Osteoblast (primary cell): ENCODE measurements at places on chromosomes 4 and X. TPM values are rescaled to one million over a fixed set of nuclear protein-coding genes. Genes with fewer than 3 reads are reported as not detected.
A peak's percentile ranks its signal among the peaks of the same experiment; 100 is the strongest.

The GLOD5 gene
- total RNA-seq, result not detected in 2 replicates

The CLTRN gene
- total RNA-seq, result 0.29 and 0.36 TPM in 2 replicates

The USP26 gene
- total RNA-seq, result not detected in 2 replicates

The TENT5D gene
- total RNA-seq, result under 0.01 TPM in 1 of 2 replicates, not detected in the other

The TMSB15B gene
- total RNA-seq, result 3.8 and 4.0 TPM in 2 replicates

The CYLC1 gene
- total RNA-seq, result not detected in 2 replicates

GRCh38 chr4:7206911-7207567, 14.7 kb downstream of the SORCS2 start:
- DNase-seq, result peak; percentile 99

- DNase-seq, result no peak
Observed at GRCh38 chr4:80452768-80453167, 117.2 kb downstream of the CFAP299 start.

DNA sequence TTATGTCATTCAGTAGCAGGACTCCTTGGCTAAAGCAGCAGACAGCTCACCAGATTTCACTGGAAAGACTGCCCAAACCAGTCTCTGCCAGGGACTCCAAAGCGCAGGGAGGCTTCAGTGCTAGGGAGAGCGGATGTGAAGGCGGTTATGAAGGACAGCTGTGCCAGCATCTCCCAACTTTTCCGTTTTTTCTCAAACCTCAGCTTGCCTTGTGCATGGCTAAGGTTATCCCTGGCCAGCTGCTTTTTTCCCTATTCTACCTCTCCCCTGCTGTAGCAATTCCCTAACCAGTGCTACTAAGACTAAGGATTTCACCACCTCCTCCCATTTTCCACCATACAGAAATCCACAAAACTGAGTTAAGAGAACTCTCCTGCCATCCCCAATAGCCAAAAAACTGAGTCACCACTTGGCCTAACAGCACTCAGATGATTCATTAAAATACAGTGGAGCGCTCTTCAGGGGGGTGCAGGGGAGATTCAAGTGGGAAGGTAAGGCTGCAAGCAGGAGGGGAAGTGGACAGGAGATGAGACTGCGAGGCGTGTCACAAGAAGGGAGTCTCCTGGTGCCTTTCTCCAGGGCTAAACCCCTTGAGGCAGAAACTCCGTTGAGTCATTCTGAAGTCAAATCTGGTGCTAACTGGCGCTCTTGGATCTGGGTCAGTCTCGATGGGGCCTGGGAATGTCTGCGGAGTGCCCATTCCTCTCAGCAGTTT, 90.7 kb downstream of the PALLD start:
- peak; percentile 72 for DNase-seq

GRCh38 chr4:66681962-66682361, 863.3 kb downstream of the CENPC start:
- DNase-seq, result no peak

GRCh38 chr4:98485816-98486345, 172.5 kb downstream of the TSPAN5 start:
- DNase-seq, result no peak

DNA sequence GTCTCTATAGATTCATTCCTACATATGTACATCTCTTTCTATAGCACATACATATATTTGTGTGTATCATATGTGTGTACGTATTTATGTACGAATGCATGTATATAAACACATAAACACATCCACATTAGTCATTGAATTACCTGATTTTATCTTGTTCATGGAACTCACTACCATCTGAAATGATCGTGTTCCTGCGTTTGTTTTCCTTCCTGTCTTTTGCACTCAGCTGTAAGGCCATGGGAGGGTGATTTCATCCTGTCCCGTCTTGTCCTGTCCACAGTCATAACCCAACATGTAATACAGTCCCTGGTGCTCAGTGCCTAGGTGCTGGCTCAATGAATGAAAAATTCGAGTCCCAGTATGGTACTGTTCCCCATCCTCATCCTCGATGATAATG, 191.8 kb upstream of the PSAPL1 start:
- peak; percentile 9 for DNase-seq

GRCh38 chr4:89305712-89306437, 1.7 kb downstream of the GPRIN3 start:
- DNase-seq, result no peak

DNA sequence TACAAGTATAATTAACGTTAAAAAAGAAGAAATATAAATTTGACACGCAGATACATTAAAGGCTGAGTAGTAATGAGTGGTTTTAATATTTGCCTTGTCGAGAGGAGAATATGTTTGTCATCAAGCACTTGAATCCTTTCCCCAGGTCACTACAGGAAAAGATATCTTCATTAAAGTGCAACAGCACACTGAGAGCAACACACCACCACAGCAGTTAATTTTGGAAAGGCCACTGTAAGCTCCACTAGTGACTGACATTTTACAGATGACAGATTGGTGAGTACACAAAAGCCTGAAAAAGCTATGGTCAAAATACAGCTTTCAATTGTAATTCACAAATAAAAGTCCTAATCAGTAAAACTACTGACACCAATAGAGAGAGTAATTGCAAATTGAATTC, 76.6 kb downstream of the ZNF718 start:
- DNase-seq, result no peak

GRCh38 chr4:110418641-110419040, 57.3 kb upstream of the ENPEP start:
- no peak for DNase-seq

DNA sequence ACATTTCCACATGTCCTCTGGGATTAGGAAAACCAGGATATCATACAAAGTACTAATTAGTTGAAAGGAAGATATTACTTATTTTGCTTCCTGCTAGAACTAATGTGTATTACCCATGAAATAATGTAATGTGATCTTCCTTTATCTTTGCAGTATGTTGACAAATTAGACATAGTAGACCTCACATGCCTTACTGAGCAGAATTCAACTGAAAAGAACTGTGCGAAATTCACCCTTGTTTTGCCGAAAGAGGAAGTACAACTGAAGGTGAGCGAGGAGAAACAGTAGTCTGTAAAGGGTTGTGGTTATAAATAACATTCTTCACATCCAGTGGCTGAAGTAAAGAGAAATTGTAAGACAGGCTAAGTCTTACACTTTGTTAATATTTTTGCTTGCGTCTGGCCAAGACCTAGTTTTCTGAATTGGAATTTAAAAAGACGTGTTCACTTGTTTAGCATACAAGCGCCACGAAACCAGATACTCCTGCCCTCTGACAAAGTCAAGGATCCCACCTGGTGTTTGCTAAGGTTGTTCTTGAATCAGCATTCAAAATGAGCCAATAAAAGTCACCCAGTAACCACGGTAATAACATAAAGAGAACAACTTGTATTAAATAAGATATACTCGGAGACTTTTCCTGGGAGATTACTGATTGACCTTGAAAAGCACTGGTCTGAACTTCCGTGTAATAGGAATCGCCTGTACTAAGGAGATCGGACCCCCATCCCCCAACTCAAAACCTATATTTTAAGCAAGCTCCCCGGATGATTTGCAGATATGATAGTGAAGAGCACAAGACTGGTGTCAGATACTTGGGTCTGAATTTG, 16.9 kb downstream of the STAP1 start:
- no peak for DNase-seq

GRCh38 chr4:15148199-15148598, 145.9 kb downstream of the CPEB2 start:
- DNase-seq, result no peak

DNA sequence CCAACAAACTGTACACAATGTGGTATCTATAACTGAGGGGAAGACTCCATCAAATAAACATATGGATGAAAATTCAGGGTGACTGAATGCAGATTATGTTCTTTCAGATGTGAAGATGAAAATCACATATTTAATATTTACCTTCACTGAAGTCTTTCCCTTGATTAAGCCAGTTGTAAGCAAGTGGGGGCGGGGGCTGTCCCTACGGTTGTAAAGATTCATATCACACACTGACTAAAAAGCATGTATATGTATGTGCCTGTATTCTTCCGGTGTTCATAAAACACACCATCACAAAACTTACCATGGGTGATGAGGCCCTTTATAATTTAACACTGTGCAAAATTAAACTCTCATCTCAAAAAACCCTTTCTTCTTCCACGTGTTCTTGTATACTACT, 1.3 kb downstream of the TAB3 start:
- DNase-seq, result no peak

DNA sequence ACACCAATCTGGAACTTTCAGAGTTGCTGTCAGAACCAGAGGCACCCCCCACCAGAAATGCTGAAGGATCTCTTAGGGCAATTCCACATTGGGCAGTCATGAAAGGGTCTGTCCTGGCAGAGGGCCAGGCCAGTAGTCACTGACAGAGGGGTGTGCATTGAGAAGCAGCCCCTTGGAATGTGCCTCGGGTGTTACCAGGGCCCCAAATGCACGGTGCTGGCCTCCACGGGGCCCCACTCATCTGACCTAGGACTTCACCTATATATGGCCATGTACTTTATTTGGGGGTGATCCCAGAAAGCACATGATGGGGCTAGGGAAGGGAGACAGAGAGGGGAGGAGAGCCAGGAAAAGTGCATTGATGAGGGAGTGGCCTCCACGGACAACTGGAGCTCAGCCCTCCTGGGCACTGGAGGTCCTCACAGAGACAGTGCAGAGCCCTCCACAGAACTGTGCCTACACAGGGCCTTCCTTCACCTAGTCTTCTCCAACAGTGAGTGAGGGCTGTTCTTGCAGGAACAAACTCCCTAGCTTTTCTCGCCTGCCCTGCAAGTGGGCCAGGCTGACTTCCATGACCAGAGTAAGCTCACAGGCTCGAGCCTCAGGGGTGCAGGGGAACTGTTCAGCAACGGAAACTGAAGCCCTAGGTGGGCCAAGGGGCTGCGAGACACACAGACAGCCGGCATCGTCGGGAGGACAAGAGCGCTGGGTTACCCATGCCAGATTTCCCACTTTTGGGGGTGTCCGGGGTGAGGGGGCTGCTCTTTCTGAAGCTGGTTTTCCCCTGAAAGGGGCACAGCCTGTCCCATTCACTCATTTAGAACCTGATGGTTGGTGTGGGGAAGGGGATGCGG, 136.2 kb downstream of the HMX1 start:
- DNase-seq, result peak; percentile 71
